ENCODE measurements at places on chromosomes 4 and X. TPM values are rescaled to one million over a fixed set of nuclear protein-coding genes. Genes with fewer than 3 reads are reported as not detected.

TBC1D9 gene
- 0.06 TPM for total RNA-seq

DNA sequence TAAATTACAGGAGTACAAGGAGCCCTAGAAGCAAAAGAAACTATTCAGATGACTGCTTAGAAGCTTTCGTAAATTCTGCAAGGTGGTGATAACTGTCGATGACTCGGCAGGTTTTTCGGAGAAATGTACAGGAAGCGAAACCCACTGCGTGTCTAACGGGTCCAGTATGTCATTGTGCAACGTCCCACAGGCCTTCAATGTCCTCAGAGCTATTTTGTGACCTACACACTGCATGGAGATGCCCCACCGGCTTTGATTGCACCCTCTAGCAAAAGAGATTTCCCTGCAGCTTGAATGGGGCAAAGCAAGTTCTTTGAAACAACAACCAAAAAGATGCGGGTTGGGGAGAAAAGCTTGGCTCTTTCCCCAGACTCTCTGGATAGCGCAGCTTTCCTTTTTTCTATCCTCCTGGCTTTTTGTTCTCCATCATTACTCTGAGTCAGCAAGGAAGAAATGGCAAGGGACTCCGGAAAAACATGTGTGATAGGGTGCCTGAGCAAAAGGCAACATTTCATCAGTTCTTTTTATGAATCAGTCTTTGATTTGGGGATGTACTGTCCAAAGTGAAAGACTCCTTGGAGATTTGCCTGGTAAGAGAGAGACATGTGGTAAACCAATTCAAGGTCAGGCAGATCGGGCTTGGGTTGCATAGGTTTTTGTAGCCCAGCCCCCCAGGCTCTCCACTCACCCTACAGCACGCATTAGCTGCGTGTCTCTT lies 112.0 kb upstream of the TBL1X start:
- peaks cover 26% of the 10 kb centered on the region for H3K4me1 ChIP-seq
- H3K27me3 ChIP-seq: no peaks in the 10 kb centered on the region
- H3K4me3 ChIP-seq: peak overlapping the region; percentile 47
- peaks cover 2% of the 10 kb centered on the region for H3K36me3 ChIP-seq
- DNase-seq: peak; percentile 40
- H3K27ac ChIP-seq: peak overlapping the region; percentile 83

- DNase-seq: no peak
- no peaks in the 10 kb centered on the region for H3K4me1 ChIP-seq
- no peak overlapping the region for H3K4me3 ChIP-seq
- H3K36me3 ChIP-seq: peaks cover 2% of the 10 kb centered on the region
Observed at GRCh38 chr4:183297675-183298074, 22.4 kb downstream of the CLDN22 start.

FGF16 gene
- total RNA-seq: 0.12 TPM

TEX13C gene
- total RNA-seq: not detected

LGI2 gene
- not detected for total RNA-seq

DNA sequence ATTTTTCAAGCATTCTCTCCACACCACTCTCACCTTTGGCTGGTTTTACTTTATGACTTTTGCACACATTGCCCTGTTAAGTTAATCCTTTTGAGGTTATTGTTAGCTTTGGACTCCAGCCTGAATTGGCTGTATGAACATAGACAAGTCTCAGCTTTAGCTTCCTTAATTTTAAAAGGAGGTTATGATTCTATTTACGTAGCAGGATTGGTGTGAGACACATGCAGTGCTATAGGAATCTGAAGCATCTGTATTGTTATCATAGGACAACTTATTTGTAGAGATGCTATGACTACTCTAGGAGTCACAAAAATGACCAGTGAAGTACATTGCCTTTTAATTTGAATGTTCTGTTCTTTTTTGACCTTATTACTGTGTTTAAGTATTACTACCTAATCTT lies 15.7 kb downstream of the PGAM4 start:
- no peak overlapping the region for H3K27ac ChIP-seq
- no peak overlapping the region for H3K4me3 ChIP-seq
- DNase-seq: no peak
- no peaks in the 10 kb centered on the region for H3K27me3 ChIP-seq
- H3K4me1 ChIP-seq: peaks cover 9% of the 10 kb centered on the region
- H3K36me3 ChIP-seq: peaks cover 15% of the 10 kb centered on the region

DNA sequence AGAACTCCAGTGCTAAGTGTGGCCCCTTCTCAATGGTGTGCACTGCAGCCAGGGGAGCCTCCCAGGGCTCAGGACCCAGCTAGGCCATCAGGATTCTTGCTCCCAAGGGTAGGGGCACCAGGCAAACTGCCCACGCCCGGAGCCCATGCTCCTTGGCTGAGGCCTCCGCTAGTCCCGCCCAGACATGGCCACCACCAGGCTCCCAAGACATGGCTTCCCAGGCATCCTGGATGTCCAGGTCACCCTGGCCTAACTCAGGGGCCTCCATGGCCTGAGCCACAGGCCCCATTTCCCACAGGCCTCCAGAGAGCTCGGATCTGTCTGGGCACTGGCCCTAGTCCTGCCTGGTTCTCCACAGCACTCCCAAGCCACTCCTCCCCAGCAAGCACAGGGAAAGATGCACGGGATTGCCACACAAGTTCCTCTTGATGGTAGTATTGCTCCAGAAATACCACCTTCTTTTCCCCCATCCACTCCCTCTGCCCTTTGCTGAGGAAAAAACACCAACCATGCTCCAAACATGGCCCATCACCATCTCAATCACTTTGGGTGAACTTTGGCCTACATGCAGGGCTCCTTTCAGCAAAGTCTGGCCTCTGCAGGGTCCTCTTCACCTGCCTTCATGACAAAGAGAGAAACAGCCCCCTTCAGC lies 274.7 kb upstream of the AGTR2 start:
- no peak for DNase-seq
- H3K27ac ChIP-seq: no peak overlapping the region
- no peaks in the 10 kb centered on the region for H3K27me3 ChIP-seq

DNA sequence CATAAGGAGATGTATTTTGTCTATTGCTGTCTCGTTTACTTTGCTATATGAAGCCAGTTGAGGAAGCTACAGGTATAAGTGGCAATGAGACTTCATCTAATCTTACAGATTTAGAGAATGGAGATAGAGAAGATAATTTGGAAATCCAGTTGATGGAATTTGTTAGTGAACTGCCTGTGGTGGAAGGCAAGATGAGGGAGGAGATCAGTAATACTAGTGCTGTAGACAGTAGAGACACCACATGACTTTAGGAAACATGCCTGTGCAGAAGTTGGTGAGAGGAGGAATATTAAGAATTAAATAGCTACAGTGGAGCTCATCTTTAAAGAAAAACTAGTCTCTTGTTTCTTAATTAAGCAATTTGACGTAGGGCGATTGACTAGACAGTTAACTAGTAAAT lies 51.3 kb downstream of the RBPJ start:
- no peak overlapping the region for H3K27ac ChIP-seq
- DNase-seq: no peak
- H3K27me3 ChIP-seq: no peaks in the 10 kb centered on the region
- no peak overlapping the region for H3K4me3 ChIP-seq
- H3K36me3 ChIP-seq: peaks cover 38% of the 10 kb centered on the region

DNA sequence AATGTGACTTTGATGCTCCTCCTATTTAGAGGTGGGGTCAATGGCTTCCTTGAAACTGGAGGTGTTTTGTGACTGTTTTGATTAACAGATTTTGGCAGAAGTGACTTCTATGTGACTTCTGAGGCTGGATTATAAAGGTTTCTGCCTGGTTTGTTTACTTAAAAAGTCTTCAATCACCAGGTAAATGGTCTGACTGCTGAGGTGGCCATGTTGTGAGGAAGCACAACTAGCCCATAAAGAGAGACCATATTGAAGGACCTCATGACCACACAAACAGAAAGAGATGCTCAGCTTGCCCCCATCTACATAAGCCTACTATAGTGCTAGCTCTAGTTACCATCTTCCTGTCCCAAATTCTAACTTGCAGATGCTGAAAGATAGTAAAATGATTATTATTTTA lies 14.3 kb upstream of the LSM6 start:
- H3K27me3 ChIP-seq: peaks cover 24% of the 10 kb centered on the region
- no peak overlapping the region for H3K4me3 ChIP-seq
- H3K27ac ChIP-seq: no peak overlapping the region

PRDX4 gene
- 46.6 TPM for total RNA-seq

SMR3B gene
- total RNA-seq: not detected

GRCh38 chrX:64204252-64204651 lies 1.3 kb downstream of the AMER1 start:
- peaks cover 10% of the 10 kb centered on the region for H3K4me1 ChIP-seq
- H3K27me3 ChIP-seq: no peaks in the 10 kb centered on the region
- peak overlapping the region; percentile 77 for H3K4me3 ChIP-seq
- DNase-seq: no peak
